Nucleus accumbens (tissue), 56 donors: ENCODE measurements at places on chromosomes 4 and X.

- DNase-seq, result no peak
Observed at GRCh38 chr4:78524009-78524408, 27.6 kb upstream of the ANXA3 start.

- DNase-seq, result peak; percentile 16
Observed at GRCh38 chr4:145935253-145936141, 3.1 kb downstream of the ZNF827 start.

- no peak for DNase-seq
Observed at GRCh38 chrX:129233786-129234185, 289.5 kb downstream of the SMARCA1 start.

GRCh38 chrX:11113731-11114130 lies 2.6 kb downstream of the HCCS start:
- no peak for DNase-seq

DNA sequence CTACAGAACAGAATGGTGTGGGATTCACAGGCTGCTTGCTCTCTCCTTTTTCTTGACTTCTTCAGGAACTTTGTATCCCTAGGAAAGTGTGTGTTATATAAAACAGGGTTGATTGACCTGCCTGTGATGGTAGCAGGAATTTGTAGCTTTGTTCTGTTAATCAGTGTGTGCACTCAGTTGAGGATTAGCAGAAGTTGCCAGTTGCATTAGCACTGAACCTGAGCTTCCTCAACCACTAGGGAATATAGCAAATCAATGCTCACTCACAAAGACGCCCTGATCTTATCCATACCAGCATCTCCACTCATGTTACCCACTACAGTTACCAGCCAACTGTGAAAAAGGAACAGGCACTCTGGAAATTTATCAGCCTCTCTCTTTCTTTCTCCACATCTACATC lies 319.1 kb upstream of the EMCN start:
- DNase-seq, result no peak

DNA sequence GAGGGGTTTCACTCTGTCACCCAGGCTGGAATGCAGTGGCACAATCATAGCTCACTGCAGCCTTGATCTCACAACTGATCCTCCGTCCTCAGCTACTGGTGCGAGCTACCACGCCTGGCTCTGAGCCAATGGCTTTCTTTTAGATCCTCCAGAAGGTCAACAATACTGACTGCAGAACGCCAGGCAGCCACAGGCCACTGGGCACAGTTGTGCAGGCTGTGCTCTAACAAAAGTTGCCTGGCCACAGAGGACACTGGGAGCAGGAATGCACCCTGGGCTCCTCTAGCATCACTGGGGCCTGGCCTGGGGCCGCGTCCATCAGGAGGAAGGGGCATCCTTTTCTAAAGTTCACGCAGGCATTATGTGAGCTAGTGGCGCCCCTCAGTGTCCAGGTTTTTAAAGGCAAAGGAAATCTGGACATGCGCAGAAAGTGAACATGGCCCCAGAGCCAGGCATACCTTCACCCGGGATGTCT lies 14.9 kb upstream of the PORCN start:
- peak; percentile 0 for DNase-seq

- no peak for DNase-seq
Observed at GRCh38 chr4:64729561-64729960, 320.3 kb upstream of the TECRL start.

DNA sequence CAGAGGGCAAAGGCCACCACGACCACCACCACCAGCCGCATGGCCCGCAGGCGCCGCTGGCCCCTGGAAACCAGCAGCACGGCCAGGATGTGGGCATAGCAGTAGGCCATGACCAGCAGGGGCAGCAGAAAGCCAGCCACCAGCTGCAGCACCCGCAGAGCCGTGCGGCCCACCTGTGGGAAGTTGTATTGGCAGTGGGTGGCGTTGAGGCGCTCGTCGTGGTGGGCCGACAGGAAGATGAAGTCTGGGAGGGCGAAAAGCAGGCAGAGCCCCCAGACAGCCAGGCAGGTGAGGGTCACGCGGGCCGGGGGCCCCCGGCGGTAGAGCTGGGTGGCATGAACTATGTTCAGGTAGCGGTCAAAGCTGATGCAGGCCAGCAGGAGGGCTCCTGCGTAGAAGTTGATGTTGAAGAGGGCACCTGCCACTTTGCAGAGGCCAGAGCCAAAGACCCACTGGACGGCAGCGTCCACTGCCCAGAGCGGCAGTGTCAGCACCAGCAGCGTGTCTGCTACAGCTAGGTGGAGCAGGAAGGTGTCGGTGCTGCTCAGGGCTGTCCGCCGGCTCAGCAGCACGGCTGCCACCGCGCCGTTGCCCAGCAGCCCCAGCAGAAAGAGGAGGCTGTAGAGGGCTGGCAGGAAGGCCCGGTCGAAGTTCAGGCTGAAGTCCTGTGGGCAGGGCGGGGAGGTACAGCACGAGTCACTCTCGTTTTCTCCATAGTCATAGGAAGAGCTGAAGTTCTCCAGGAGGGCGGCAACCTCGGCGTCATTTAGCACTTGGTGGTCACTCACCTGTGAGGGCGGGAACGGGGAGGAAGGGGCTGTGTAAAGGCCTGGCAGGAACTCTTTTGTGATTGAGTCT lies 1.4 kb downstream of the CXCR3 start:
- no peak for DNase-seq

GRCh38 chr4:61204353-61205060 lies 4.4 kb downstream of the ADGRL3 start:
- DNase-seq, result no peak

DNA sequence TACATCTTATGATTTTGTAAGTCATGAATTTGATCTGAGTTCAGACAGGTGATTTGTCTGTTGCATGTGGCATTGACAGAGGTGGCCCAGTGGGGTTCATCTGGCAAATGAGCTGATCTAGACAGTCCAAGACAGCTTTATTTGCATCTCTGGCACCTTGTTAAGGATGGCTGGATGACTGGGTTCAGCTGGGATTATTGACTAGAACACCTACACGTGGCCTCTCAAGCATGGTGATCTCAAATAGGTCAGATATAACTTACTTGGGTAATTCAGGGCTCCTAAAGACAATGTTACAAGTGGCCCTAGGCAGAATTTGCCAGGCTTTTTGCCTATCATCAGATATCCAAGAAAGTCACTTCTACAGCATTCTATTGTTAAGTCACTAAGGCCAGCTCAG lies 48.0 kb downstream of the APOOL start:
- no peak for DNase-seq

GRCh38 chr4:13656569-13657405 lies 29.3 kb upstream of the BOD1L1 start:
- DNase-seq, result peak; percentile 3
